Upper lobe of right lung (tissue), 1 donor: ENCODE measurements at places on chromosomes 11 and 22. TPM values are rescaled to one million over a fixed set of nuclear protein-coding genes. Genes with fewer than 3 reads are reported as not detected.

DNA sequence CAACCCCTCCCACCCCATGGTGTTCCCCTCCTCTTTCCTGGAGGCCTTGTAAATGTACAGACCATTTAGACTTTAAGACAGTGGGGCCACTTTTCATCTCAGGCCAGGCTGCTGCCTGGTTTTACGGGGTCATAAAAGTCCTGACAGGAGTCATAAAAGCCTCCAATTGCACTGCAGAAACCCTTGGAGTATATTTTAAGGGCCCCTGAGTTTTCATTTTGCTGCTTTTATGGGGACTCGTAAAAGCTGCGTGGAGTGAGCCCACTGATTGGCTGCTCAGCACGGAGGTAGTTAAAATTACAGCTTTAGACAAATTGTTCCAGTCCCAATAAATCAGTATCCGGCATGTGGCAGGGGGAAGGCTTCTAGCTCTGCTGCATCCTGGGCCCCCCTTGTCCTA is 627.6 kb downstream of the NTM start:
- no peak for DNase-seq

DNA sequence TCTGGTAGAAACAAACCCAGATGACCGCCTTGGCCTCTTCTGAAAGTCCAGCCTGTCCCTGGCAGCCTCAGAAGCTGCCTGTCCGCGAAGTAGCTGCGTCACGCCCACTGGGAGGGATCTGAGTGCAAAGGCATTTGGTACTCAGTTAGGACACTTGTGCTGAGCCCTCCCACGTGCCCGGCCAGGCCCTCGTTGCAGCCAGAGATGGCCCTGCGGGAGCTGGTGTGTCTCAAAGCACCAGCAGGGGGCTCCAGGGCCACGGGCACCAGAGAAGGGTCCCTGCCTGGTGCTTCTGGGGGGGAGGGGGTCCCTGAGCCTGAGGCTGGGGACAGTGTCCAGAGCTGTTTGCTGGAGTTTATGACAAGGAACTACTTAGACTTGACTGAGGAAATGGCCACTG is 5.8 kb downstream of the SELENOO start:
- peak; percentile 86 for DNase-seq

PRODH gene
- total RNA-seq = 60.9 TPM

GRCh38 chr11:22432291-22433093 is 94.3 kb downstream of the SLC17A6 start:
- DNase-seq = no peak

DNA sequence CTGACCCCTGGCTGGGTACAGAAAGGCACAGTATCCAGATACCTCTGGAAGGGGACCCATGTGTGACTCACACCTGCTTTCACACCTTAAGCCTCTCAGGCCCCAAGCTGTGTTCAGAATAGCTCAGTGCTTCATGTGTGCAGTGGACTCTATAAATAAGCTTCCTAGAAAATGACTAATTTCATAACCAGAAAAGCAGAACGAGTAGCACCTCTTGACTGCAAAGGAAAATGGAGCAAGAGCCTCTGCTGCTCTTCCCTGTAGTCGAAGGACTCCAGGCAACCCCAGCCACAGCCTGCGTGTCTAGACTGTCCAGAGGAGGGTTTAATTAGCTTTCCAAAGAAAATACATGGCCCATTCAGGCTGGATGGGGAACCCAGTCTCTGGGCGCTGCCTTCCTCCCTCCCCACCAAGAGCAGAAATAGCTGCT is 23.1 kb downstream of the PTPN5 start:
- no peak for DNase-seq

DNA sequence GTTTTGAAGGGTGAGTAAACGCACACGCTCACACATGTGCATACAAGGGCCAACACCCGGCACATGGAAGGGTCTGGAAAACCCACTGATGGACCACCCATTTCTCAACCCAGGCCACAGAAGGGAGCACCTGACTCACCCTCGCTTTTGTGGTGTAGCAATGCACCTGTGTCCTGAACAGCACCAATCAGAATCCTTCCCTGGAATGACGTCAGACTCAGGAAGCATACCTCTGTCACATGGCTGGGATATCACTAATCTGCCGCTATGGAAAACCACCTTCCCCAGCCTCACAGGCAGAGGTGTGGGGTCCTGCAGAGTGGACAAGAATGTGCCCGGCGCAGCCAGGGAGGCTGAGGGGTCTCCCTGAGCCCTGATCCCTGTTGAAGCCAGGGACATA is 9.0 kb upstream of the OSM start:
- no peak for DNase-seq
